ENCODE measurements at places on chromosomes 5 and 9.

DNA sequence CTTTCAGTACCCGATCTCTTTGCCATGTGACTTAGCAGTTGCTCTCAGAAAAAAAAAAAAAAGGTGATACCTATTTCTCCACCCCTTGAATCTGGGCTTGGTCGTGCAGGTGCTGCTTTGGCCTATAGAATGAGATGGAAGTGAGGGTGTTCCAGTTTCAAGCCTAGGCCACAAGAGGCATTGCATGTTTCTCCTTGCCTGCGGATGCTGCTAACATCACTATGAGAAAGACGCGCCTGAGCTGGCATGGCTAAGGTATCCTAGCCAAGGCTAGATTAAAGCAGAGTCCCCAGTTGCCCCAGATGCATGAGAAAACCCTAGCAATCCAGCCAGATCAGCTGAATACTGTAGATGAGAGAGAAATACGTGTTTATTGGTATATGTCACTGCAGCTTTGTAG is 14.7 kb upstream of the CSF1R start:
- DNase-seq: no peak

- no peak for DNase-seq
Measured at GRCh38 chr5:158629591-158630312, 470.0 kb downstream of the EBF1 start.

DNA sequence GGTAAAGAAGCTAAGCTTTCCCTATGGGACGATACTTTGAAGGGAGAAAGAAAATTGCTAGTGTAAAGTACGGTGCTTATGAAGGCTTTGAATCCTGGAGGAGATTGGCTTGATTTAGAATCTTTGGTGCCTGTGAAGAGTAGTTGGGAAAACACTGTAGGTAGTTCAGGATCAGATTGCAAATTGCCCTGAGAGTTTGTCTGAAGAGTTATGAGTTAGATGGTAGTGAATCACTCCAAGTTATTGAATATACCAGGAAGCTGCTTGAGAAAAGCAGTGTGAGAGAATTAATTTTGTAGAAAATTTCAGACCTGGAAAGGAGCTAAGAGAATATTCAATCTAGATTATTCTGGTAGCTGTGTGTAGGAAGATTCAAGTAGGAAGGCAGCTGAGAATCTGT is 11.5 kb downstream of the MAN2A1 start:
- DNase-seq: no peak

- no peak for DNase-seq
Measured at GRCh38 chr5:78638423-78638822, 10.1 kb downstream of the LHFPL2 start.

- DNase-seq: no peak
Measured at GRCh38 chr5:73233053-73233460, 60.1 kb downstream of the TMEM174 start.

GRCh38 chr5:31936683-31937082 is 237.4 kb downstream of the GOLPH3 start:
- no peak for DNase-seq

DNA sequence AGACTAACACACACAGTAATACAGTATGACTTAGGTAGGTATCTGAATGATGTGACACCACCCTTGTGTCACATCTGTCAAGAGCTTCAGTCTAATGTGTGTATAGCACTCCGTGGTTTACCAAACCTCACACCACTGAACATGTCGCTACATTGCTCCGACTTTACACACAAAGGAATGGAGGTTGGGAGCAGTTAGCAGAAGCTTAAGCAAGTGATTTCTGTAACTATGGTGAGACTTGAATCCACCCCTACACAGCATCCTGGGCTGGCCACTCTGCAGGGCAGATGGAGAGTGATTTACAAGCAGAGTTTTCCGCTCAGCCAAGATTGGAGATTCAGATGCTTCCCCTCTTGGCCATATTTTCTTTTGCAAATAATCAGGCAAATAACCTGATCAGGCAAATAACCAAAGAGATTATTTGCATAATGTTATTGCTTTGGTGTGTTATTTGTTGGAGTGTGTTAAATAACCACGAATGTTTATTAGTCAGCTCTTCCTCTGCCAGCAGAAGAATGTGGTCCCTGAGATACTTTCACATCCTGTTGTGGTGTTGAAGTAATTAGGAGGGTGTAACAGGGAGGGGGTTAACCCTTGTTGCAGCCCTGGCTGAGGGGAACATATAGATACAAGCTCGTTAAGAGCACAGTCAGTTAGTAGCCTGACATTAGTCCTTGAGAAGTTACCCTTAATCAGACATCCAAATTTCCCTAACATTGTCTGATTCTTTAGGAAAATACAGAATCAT is 92.8 kb downstream of the SNX18 start:
- DNase-seq: no peak

GRCh38 chr5:58860680-58861079 is 277.8 kb downstream of the RAB3C start:
- no peak for DNase-seq

DNA sequence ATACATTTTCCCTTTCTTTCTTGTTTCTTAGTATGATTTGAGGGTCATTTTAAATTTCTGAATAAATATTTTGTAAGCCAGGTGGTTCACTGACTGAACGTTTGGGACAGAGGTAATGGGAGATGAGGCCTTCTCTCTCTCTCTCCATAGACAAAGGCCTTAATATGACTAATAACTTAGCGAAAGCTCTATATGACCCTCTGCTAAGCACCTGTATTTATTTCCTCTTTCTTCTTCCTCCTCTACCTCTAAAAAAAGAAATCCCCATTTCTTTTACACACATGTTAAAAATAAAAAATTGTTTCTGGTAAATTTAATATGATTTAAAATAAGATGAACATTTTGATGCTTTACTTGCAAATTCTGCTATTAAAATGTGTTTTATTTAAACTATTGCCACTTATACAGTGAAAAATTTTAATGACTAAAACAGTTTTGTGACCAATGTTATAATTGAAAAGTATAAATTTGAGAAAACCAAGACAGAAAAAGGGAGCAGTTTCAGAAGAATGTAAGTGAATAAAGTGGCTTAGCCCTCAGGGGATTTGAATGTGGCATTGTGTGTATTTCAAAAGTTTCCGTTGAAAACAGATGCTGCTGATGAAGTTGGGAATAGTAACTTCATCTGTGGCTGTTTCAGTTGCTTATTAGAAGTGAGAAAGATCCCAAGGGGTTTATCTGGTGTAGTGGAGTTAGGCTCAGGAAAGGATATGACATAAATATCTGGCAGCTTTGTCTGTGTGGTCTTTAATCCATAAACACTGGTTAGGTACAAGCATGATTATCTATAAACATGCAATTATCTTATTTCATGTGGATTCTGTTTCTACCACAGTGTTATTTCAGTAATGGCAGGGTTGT is 128.6 kb upstream of the GRHPR start:
- no peak for DNase-seq

GRCh38 chr5:40166802-40167201 is 512.9 kb upstream of the PTGER4 start:
- DNase-seq: no peak

DNA sequence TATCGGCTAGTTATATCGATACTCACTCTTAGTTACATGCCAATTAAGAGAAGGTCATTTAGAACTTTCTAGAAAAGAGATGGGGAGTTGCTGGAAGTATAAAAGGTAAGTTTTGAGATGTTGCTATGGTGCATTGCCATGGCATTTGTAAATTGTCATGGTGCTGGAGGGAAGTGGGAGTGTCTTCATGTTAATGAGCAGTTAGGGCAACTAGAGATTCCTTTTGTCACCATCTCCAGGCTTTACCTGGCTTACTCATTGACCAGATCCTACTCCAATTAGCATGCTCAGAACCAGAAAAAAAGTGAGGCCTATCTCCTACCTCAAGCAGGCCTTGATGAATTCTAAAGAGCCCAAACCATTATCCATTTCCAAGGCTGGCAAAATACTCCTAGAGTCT is 82.8 kb downstream of the PRR16 start:
- DNase-seq: no peak

DNA sequence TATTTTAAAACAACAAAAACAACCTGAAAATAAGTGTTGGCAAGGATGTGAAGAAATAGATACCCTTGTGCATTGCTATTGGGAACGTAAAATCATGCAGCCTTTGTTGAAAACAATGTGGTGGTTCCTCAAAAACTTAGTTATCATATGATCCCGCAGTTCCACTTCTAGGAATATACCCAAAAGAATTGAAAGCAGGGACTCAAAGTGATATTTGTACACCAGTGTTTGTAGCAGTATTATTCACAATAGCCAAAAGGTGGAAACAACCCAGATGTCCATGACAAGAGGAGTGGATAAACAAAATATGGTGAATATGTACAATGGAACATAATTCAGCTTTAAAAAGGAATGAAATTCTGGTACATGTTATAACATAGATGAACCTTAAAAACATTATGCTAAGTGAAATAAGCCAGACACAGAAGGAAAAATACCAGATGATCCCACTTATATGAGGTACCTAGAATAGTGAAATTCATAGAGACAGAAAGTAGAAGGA is 29.0 kb downstream of the IRF1 start:
- no peak for DNase-seq

- DNase-seq: no peak
Measured at GRCh38 chr5:19018822-19019221, 969.2 kb downstream of the CDH18 start.

- DNase-seq: no peak
Measured at GRCh38 chr5:9930156-9930555, 300.0 kb upstream of the TAS2R1 start.

GRCh38 chr9:76882686-76883085 is 23.2 kb downstream of the PRUNE2 start:
- no peak for DNase-seq

DNA sequence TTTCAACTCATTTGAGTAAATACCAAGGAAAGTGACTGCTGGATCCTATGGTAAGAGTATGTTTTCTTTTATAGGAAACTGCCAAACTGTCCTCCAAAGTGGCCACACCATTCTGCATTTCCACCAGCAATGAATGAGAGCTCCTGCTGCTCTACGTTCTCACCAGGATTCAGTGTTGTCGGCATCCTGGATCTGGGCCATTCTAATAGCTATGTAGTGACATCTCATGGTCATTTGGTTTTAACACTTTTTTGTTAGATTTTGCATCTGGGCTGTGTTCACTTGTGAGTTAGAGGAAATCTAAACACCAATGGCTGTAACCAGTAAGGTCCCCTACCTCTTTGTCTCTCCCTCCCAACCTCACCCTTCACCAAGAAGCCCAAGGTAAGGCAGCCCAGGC is 115.9 kb downstream of the ATPSCKMT start:
- DNase-seq: no peak

DNA sequence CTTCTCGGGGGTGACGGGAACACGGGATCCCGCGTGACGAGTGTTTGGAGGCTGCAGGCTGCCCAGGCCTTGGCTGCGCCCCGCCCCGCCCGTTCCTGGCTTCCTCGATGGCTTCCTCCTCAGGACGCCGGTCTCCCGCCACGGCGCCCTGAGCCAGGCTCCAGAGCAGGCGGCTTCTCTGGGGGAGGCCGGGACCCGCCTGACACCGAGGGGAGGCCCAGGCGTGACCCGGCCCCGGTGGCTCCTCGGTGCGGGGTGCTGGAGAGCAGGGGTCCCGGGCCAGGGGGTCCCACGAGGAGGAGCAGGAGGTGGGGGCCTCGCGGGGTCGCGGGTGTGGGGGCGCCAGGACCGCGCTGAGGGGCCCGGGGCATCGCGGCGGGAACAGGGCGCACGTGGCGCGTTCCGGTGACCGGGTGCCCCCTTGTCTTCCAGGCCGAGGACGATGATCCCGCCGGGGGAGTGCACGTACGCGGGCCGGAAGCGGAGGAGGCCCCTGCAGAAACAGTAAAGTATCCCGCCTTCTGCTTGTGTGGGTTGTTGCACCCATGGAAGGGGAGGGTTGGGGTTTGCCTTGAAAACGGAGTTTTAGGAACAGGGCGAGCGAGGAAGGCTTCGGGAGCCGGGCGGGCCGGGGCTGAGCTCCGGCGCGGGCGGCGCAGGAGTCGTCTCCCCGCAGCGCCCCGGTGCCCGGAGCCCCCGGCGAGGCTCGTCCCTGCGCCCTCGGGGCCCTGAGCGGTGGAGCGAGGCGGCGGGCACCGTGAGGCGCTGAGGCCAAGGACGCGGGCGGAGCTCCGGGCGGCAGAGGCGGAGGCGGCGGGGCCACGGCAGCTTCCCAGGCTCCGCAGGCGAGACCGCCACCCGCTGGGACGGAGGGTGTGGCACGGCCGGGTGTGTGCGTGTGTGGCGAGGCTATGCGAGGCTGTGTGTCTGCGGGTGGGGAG is 22.2 kb downstream of the AHRR start:
- no peak for DNase-seq

- DNase-seq: no peak
Measured at GRCh38 chr9:136225366-136225747, 20.3 kb downstream of the QSOX2 start.

DNA sequence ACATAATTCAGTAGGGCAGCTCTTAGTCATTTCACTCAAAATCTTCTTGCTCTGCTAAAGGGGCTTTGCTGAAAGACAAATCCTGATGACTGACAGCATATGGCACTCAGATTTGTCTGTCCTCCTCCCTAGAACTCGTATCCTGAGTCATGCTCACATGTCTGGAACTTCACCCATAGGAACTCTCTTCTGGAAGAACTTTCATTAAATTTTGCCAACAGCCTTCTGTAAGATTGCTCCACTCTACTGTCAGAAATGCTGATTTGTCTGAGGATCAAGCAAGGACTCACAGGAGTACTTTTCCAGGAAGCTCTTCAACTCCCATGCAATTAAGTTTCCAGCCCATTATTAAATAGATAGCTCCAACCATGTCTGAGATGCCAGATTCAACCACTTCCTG is 59.8 kb upstream of the SNX2 start:
- no peak for DNase-seq

- no peak for DNase-seq
Measured at GRCh38 chr9:8366161-8366926, 566.8 kb upstream of the DMAC1 start.

DNA sequence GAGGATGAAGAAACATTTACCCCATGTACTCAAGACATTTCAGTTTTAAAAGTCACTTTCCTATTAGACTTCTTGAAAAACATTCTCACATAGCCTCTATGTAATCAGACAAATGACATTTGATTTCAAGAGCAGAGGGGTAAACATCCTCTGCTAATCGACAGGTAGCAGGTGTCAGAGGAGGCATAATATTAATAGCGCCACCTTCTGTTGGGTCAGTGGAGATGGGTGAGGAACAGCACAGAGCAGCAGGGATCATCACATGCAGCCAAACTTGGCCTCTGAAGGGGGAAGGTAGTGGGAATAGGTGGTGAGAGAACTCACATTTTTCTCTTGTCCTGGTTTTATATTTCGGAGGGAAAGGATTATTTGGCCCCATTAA is 3.3 kb upstream of the LSM11 start:
- no peak for DNase-seq

DNA sequence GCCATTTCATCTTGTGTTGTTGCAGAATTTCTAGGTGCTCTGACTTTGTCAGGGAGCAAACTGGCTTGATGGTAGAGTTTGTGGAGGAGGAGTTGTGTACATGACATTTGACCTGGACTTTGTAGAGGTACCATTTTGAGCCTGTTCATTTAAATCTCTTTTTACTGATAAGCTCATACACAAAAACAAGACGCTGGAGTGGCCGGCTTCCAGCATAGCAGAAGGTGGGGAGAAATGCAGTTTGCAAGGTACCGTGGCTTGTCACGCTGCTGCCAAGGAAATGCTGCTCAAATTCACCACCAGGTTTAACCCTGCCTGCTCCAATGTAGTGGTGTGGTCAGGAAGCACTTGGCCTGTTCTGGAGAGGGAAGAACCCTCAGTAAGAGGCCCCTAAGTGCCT is 18.9 kb upstream of the IQGAP2 start:
- no peak for DNase-seq

- DNase-seq: no peak
Measured at GRCh38 chr5:171688696-171689495, 96.7 kb upstream of the SMIM23 start.

Measured in GM18507 (cell line).